ENCODE measurements at places on chromosomes 16 and 17. TPM values are rescaled to one million over a fixed set of nuclear protein-coding genes. Genes with fewer than 3 reads are reported as not detected.

DNA sequence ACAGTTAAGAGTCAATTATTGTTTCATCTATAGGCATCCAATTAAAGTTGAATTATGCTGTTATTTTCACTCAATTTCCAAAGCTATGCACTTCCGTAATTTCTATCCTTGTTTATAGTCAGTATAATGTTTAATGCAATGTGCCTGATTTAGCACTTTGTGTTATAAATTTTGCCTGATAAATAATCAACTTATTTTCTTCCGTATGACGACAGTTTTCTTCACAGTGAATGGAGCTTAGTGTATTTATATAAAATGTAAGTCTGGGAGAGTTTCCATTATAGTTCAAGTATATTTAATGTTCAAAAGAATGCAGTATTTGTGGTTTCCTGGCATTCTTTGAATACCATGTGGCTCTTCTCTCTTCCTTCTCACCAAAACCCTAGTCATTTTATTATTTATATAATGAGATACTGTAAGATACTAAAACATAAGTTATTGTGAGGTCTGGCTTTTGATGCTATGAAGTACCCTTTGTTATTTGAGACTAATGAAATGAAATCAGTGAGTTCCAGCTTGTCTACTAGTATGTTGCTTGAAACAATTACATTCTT lies 240.6 kb downstream of the PRKCA start:
- H3K4me1 ChIP-seq: peaks cover 51% of the 10 kb centered on the region
- H3K4me3 ChIP-seq: peak overlapping the region; percentile 79
- no peaks in the 10 kb centered on the region for H3K27me3 ChIP-seq
- peaks cover 12% of the 10 kb centered on the region for H3K36me3 ChIP-seq
- DNase-seq: no peak

The SLFN14 gene
- not detected for total RNA-seq

- no peaks in the 10 kb centered on the region for H3K4me1 ChIP-seq
- no peaks in the 10 kb centered on the region for H3K27me3 ChIP-seq
- DNase-seq: no peak
- H3K27ac ChIP-seq: no peak overlapping the region
- no peaks in the 10 kb centered on the region for H3K36me3 ChIP-seq
Measured at GRCh38 chr16:2825906-2826305, 4.2 kb upstream of the ZG16B start.

The IL17C gene
- 0.64 TPM for total RNA-seq

- no peak for DNase-seq
- H3K27me3 ChIP-seq: peaks cover 48% of the 10 kb centered on the region
- H3K4me3 ChIP-seq: no peak overlapping the region
- no peak overlapping the region for H3K27ac ChIP-seq
- no peaks in the 10 kb centered on the region for H3K4me1 ChIP-seq
Measured at GRCh38 chr16:54280751-54281150, 5.8 kb downstream of the IRX3 start.

The GP2 gene
- not detected for total RNA-seq

DNA sequence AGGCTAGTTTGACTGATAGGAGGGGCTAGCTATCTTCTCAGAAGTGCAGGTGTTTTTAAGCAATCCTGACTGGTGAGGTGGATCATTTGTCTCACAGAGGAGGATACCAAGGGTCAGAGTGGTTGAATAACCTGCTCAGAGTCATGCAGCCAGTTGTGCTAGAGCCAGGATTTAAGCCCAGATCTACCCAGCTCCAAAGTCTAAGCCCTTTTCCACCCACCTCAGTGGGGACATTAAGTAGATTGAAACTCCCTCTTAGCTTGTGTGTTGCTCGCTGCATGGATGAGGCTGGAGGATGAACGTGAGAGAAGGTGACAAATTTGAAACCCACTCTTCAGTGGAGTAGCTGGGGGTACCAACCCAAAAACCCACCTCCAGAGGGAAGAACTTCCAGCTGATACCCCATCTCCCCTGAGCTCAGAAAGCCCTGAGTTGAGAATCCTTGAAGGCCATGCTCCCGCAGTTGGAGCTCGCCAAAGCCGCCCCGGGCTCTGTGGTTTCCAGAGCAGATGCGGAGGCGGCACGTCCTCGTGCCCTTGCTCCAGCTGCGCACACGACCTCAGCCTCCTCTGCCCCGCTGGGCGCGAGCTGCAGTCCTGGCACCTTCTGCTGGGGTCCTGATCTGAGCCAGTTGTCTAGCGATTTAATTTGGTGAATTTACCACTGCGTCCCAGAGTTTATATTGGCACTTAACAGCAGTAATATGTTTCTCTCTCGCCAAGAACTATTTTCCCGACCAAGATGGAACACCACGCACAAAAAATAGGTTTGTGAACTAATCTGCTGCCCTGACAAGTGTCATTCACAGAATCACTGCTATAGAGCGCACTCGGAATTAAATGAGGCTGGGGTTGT lies 159.5 kb downstream of the CCDC182 start:
- no peaks in the 10 kb centered on the region for H3K4me1 ChIP-seq
- H3K4me3 ChIP-seq: no peak overlapping the region
- H3K36me3 ChIP-seq: no peaks in the 10 kb centered on the region
